Vagina (tissue), 2 donors: ENCODE measurements at places on chromosomes 1 and 21.

GRCh38 chr1:10398734-10399443 is at the start of gene PGD:
Gene PGD, plus strand, starts transcription at chr1:10399064. Its CDS starts 54 bp downstream, at chr1:10399118.
- peak; percentile 96 for DNase-seq

DNA sequence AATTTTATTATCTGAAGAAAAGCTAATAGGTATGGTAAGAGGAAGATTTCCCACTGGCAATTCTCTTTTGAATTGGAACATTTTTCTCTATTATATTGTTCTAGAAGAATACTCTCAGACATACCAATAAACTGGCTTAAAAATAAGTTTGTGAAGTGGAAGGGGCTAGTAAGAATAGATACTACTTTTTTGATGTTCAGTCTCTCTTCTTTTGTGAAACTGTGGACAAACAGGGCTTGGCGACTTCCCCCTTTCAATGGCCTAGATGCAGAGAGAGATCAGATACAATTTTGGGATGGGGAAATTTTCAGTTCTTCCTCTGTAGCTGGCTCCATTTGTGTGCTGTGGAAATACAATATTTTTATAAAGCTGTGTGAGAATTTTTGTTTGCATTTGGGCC is 2.5 kb downstream of the PBX1 start:
- DNase-seq, result no peak

DNA sequence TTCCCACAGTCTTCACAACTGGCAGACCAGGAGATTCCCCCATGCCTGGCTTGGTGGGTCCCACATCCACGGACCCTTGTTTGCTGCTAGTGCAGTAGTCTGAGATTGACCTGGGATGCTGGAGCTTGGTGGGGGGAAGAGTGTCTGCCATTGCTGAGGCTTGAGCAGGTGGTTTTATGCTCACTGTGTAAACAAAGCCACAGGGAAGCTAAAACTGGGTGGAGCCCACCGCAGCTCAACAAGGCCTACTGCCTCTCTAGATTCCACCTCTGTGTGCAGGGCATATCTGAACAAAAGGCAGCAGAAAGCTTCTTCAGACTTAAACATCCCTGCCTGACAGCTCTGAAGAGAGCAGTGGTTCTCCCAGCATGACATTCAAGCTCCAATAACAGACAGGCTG is 177.3 kb upstream of the ETV3 start:
- DNase-seq, result peak; percentile 60

DNA sequence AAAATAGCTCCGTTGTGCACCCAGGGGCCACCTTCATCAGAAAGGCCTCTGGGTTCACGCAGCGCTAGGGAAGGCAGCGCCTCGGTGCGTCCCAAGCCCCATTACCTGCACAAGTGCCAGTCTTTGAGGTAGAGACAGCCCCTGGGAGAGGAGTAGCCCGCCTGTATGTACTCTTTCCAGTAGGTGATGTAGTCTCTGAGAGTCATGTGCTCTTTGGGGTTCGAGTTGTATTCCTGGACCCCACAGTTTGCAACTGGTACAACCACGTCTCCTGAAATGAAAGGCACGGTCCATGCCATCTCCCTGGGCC is 601 bp downstream of the JMJD4 start:
- peak; percentile 82 for DNase-seq

GRCh38 chr1:170664828-170665612 is 1.1 kb downstream of the PRRX1 start:
- DNase-seq, result no peak
